ENCODE measurements at places on chromosomes 7 and 10.

DNA sequence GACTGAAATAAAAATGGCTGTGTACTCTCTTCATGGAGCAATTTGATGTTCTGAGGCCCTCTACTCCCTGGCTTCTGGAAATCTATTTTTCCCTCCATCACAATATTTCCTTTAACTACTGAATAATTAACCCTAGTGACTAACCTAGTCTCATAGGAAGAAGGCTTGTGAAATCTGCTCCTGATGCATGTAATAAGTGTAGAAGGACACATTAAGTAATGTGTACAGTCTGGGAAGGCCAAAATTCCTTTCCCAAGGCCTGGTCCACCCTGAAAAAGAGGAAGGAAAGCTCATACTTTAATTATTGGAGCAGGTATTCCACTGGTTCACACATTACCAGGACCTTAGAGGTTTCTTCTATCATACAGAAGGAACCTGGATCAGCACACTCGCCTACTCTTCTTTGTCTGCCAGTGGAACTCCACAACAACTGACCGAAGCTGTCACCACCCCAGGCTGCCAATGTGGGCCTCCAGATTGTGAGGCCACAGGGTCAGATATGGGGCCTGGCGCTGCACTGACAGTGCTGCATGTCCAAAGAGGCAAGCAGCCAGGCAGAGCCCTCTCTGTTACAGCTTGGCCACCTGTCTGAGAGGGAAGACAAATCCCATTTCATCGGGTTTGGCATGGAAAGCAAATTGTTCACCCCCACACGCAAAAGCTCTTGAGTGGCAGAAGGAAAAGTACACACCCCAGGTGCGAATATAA is 54.4 kb upstream of the FAM133B start:
- no peak for DNase-seq

GRCh38 chr7:64602086-64602485 is 39.2 kb upstream of the ZNF680 start:
- DNase-seq = no peak

DNA sequence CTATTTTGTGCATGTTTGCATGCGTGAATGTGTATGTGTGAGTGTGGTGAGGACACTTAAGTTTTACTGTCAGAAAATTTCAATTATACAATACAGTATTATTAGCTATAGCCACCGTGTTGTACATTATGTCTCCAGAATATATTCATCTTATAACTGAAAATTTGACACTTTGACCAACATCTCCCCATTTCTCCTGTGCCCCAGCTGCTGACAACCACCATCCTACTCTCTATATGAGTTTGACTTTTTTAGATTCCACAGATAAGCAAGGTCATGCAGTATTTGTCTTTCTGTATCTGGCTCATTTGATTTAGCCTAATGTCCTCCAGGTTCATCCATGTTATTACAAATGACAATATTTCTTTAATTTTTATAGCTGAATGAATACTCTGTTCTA is 195.0 kb downstream of the GPR37 start:
- DNase-seq = no peak

DNA sequence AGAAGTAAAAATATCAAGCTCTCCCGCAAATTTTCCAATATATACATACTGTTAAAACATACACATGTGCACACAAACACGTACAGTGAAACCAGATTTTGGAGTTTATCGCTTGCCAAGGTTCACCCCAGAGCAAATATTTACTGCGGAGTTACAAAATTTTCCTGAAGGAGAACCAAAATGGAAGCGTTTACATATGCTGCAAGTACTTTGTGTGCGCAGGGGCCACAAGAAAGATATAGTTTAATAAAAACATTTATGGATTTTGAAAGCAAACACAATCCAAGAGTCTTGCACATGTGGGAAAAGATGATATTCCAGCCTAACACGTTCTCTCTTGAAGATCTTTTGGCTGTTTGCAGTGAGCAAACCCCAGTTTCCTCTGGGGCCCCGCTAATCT is 301.3 kb upstream of the NFE2L3 start:
- DNase-seq = no peak

GRCh38 chr10:62652114-62652513 is 152.4 kb upstream of the ADO start:
- DNase-seq = no peak

DNA sequence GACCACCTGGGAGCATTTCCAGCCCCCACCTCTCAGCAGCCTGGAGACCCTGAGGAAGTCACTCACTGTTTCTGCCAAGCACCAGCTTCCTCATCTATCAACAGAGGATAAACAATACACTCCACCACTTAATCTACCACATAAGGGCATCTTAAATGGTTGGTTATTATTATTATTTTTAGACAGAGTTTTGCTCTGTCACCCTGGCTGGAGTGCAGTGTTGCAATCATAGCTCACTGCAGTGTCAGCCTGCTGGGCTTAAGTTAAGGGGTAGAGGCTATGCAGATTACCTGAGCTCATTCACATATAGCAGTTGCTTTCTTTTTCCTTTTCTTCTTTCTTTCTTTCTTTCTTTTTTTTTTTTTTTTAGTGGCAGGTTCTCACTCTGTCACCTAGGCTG is 59.5 kb upstream of the ELN start:
- no peak for DNase-seq

- DNase-seq = peak; percentile 5
Measured at GRCh38 chr10:23994459-23995046, 214.4 kb upstream of the KIAA1217 start.

GRCh38 chr10:130843051-130843653 is 468.4 kb downstream of the TCERG1L start:
- no peak for DNase-seq

- peak; percentile 47 for DNase-seq
Measured at GRCh38 chr10:80487791-80488538, 33.9 kb downstream of the TSPAN14 start.

- DNase-seq = no peak
Measured at GRCh38 chr7:33191340-33191739, 62.0 kb downstream of the BBS9 start.

DNA sequence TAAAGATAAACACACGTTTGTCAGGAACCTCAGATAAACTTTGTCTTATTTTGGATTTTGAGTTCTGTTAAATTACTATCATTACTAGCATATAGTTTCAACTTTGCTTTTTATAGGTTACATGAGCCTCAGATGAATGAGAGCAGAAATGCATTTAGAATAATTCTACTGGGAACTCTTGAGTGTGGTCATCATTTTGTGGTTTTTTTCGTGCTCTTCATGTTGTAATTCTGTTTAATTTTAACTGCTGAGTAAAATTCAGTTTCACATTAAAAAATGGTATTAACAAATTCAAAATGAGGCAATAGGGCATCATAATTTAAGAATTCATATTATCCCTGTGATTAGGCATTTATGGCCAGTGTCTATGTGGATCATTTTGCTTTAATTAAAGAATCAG is 72.9 kb downstream of the GNAI1 start:
- DNase-seq = no peak

DNA sequence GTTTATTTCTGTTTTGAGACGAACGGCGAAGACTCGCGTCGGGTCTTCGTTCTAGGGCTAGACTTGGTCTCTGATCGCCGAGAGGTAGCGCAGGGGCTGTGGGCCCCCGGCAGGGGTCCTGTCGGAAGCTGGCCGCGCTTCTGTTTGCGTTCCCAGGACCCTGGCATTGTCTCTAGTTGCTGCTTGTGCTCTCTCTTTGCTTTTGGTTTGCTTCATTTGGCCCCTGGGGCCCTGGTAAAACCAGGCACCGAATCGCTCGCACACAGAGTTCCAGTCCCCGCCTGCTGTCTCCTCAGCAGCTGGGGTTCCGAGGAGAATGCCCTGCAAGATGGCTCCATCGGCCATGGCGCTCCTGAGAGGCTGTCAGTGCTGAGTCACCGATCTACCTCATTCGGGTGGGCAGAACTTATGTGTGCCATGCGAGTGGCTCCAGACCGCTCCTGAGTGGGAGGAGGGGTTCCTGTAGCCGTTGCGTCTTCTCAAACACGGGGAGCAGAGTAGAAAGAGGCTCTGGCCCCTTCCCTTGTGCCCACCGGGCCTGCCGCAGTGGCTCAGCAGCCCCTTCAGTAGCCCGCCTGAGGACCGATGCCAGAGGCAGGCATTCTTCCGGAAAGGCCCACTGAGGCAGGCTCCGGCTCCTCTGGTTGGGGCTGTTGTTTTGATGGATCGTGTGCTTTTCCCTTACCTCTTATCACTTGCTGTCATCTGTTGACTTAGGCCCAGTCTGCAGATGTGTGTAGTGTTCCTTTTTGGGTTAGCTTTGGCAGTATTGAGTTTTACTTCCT is 826 bp downstream of the CHPF2 start:
- peak; percentile 71 for DNase-seq

- no peak for DNase-seq
Measured at GRCh38 chr10:68303849-68304412, 27.9 kb upstream of the HNRNPH3 start.

DNA sequence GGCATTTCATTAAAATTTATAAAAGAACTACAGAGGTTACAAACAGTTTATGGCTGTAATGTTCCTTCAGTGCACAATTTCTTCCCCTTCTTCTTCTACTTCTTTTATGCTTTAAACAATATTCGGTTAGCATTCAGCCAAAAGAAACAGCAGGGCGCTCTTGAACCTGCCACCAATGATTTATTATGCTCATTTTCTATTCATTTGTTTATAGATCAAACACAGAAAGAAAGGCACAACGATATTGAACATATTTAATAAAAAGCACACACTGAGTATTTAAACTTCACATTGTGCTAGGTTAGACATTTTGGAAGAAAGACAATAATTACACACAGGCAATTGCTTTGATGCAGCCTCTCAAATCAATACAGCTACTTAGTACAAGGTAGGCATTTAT is 1025.8 kb upstream of the LRRN3 start:
- no peak for DNase-seq

DNA sequence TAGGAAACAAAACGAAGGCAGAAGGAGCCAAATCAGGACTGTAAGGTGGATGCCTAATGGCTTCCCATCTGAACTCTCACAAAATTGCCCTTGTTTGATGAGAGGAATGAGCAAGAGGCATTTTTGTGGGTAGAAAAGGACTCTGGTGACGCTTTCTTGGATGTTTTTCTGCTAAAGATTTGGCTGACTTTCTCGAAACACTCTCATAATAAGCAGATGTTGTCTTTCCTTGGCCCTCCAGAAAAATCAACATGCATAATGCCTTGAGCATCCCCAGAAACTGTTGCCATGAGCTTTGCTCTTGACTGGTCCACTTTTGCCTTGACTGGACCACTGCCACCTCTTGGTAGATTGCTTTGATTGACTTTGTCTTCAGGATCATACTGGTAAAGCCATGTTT is 13.5 kb downstream of the PTPN12 start:
- DNase-seq = no peak

GRCh38 chr7:134448356-134449229 is 10.3 kb downstream of the AKR1B1 start:
- DNase-seq = no peak

GRCh38 chr10:11715815-11716494 is 26.2 kb upstream of the ECHDC3 start:
- DNase-seq = no peak

- no peak for DNase-seq
Measured at GRCh38 chr10:123577921-123578461, 88.2 kb upstream of the GPR26 start.

DNA sequence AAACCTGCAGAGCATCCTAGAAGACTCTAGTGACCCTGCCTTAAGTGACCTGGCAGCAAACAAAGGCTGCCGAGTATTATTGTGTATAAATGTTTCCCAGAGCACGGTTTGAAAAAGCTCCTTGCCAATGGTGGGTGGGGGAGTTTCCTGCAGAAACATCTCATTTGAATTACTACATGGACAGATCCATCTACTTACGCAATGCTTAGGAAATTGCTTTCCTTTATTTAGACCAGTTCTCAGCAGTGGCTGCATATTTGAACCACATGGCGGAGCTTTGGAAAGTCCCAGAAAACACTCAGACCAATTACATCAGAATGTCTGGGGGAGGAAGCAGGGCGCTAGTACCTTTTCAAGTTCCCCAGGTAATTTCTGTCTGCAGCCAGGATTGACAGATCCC is 560.9 kb downstream of the SDK1 start:
- no peak for DNase-seq

DNA sequence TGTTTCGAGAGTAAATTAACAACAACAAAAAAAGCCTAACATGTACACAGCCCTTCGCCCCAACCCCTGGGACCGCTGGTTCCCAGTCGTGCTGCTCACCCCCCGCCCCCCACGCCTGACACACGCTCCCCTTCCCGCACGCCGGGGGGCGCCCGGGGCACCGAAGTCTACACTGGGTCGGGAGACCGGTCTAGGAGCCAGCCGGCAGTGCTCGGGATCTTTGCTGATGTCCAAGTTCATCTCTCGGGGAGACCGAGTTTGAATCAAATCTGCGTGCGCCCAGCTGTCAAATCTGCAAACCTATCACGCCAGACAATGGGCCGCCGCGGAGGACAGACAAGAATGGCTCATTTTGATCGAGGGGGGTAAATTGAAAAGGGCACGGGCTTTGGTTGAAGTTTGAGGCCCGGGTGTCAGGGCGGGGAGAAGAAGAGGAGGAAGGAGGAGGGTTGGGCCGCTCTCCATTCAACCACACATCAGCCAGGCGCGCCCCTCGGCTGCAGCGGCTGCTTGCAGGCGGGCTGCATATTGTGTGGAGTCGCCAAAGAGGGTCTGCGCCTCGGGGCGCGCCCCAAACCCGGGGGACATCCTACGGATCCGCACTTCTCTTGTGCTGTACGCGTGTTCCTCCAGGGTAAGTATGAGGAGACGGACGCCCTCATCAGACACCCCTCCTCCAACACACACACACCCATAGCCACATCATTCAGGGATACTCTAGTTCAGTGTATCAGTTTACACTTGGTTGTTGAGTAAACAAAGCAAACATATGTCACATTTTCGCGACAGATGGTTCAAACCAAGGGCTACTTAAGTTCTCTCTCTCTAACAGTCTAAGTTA is 1.3 kb upstream of the GFRA1 start:
- DNase-seq = no peak

GRCh38 chr7:867001-867405 is 9.4 kb upstream of the GET4 start:
- DNase-seq = no peak

- no peak for DNase-seq
Measured at GRCh38 chr7:24346129-24346528, 62.1 kb downstream of the NPY start.

DNA sequence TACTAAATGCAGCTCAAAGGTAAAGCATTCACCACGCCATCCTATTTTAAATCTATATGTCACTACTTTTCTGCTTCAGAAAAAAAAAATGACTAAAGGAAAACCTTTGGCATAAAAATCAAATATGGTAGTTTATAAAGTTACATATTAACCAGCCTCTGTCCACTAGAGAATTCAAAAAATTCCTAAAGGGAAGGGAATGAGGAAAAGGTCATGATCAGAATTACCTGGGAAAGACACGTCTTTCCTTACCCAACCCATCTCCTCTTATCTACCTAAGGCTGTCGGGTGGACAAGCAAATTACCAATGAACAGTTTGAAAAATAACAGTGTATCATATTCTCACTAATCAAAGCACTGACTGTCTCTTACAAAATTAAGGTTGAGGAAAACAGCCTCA is 100.7 kb upstream of the TMEM106B start:
- no peak for DNase-seq

DNA sequence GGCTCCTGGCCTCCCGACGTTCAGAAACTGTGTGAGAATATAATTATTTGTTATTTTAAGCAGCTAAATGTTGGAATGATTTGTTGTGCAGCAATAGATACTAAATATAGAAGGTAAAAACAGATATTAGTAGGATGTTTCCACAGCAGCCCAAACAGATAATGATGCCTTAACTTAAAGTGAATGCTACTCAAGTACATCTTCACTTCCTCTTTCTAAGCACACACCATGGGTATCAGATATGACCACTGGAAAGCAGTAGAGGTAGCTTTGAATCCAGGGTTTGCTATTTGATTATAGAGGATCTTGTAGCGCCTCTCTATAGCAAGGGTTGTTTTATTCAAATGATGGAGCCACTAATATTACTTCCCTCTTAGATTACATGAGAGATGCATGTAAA is 38.2 kb upstream of the BET1 start:
- DNase-seq = no peak

All from stimulated activated CD8-positive, alpha-beta memory T cell treated with anti-CD3 and anti-CD28 coated beads, Interleukin-2, amount 100 ng/mL, for 48 hours (primary cell).